NT2/D1 (cell line): ENCODE measurements at places on chromosomes 16 and 17.

DNA sequence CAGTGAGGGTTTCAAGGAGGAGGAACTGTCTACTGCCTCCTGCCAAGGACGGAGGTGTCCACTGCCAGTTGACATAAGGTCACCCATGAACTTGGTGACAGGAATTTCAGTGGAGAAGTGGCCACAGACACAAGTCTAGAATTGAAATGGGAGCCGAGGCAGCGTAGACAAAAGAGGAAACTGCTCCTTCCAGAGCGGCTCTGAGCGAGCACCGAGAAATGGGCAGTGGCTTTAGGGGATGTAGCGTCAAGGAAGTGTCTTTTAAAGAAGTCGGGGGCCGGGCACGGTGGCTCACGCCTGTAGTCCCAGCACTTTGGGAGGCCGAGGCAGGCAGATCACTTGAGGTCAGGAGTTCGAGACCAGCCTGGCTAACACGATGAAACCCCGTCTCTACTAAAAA, 3.1 kb upstream of the SERPINF1 start:
- DNase-seq, result no peak

DNA sequence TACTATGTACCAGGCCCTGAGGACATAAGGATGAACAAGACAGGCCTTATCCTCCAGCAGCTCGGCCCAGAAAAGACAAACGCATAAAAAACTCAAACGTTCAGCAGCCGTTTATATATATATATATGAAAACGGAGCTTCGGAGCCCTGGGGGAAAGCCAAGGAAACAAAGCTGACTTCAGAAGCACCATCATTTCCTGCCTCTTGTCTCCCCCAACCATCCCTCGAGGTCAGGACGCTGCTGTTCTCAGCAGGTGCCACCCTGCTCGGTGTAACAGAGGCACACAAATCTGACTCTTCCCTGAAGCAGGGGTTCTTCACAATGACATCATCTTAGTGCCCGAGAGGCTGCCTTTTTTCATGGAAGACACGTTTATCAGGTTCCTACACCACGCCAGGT, 146.9 kb downstream of the ZNF423 start:
- no peak for DNase-seq

- no peak for DNase-seq
Measured at GRCh38 chr16:11980136-11980844, 3.8 kb downstream of the SNX29 start.

GRCh38 chr17:31414550-31414918, 23.1 kb downstream of the RAB11FIP4 start:
- DNase-seq, result no peak

DNA sequence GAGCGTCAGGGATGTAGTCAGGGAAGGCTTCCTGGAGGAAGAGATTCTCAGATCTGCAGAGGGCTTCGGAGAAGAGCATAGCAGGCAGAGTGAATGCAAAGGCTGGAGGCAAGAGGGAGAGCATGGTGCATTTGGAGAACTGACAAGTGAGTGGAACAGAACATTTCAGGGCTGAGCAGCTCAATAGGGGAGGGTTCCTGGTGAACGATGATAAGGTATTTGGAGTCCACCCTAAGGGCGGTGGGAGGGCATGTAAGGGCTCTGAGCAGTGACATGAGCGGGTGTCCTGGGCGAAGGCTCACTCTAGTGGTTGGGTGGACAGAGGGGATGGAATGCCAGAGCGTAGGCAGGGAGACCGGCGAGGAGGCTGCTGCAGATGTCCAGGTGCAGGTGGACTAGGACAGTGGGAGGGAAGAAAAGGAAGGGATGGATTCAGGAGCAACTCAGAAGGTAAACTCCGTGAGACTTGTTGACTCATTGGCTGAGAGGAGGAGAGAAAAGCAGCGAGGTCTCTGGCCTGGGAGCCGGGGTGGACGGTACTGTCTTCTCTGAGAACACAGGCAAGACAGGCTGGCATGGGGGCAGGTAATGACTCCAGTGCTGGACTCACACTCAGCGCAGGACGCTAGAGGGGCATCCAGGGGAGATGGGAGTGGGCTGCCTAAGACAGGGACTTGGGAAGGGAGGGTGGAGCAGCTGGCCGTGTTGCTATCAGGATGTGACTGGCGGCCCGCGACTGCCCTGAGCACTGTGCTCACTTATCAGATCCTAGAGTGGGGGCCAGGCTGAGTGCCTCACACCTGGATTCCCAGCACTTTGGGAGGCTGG, 1.4 kb upstream of the PITPNA start:
- DNase-seq, result no peak

- DNase-seq, result no peak
Measured at GRCh38 chr17:10059684-10060211, 138.7 kb downstream of the GAS7 start.

DNA sequence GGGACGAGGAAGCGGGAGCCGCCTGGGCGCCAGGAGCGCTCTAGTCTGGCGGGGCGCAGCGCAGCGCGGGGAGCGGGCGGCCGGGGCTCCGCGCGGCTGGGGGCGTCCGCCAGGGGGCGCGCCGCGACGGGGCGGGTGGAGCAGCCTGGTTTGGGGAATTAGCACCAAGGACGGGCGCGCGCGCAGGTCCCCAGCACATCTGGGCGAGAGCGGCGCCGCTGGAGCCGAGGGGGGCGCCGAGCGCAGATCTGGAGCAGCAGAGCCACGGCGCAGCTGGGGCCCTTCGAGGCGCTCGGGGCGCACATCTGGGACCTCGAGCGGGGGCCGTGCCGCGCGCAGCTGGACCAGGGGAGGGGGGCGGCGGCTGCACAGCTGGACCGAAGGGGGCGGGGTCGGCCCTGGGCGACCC, at the start of gene NXPH3:
TSS of gene NXPH3 (plus strand) at position 193 of the 409 bp plus-strand sequence. CDS start 349 bp downstream, outside the sequence.
- DNase-seq, result peak; percentile 42

DNA sequence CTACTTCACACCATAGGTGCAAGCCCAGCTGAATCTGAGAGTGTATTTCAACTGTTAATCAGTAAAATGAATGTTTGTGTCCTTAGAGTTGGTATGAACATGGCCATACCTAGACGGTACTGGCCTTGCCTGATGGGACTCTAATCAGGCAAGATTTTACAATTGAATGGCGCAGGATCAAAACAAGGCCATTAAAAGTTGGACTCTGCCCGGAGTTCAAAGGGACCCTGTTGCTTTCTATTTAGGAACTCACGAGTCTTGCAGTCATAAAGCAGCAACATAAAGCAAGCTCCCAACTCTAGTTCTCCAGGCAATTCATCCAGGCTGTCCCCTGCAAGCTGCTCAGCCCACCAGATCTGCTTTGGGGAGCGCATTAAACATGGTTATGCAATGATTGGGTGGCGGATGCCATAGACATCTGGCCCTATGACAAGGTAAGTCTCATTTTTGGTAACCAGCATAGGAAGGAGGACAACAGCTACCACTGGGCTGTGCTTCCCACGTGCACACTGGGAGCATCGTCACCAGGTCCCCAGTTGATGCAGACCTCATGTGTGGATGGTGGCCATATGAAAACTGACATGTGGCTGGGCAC, 8.8 kb downstream of the TMEM186 start:
- no peak for DNase-seq

GRCh38 chr16:66262253-66263167, 104.0 kb upstream of the CDH5 start:
- DNase-seq, result no peak

DNA sequence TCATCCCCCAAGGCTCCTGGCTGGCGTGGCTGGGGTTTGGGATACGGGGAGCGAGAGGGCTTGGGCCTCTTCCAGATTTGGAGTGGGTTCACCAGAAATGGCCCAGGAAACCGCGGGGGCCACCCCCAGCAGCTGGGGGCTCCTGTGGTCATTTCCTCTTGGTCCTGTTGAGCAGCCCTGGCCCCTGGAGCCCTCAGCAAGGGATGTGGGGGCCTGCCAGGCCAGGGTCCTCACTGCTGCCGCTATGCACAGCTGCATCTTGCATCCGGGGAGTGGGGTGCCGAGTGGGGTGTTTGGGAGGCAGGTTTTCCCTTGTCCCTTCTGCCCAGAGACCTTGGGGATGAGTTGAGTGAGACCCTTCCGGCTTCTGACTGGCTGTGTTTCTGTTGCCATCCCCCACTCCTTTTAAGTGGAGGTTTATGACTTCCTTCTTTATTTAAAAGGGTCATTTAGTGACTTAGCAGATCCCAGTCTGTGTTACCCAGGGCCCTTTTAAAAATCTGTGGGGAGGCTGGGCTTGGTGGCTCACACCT, 319.8 kb downstream of the SEC14L1 start:
- no peak for DNase-seq

GRCh38 chr17:8976638-8977037, 11.1 kb upstream of the PIK3R5 start:
- no peak for DNase-seq

GRCh38 chr17:1557355-1558095, 5.1 kb downstream of the PITPNA start:
- DNase-seq, result no peak

DNA sequence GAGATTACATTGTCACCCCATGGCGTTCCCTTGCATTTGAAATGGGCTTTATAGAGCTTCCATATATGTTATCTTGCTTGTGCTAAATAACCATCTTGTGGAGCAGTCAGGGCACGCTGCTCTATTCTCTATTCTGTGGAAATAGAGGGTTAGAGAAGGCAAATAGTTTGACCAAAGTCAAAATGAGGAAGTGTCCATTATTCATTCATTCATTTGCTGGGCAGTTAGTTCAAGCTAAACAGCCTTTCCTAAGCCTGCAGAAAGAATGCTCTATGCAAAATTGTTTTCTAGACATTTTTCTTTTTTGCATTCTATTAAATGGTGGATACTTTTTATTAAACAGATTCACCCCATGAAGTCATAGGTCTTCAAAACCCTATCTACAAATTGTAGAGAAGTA, 67.8 kb upstream of the ELAC2 start:
- no peak for DNase-seq

GRCh38 chr16:4172070-4172469, 55.8 kb upstream of the ADCY9 start:
- no peak for DNase-seq

DNA sequence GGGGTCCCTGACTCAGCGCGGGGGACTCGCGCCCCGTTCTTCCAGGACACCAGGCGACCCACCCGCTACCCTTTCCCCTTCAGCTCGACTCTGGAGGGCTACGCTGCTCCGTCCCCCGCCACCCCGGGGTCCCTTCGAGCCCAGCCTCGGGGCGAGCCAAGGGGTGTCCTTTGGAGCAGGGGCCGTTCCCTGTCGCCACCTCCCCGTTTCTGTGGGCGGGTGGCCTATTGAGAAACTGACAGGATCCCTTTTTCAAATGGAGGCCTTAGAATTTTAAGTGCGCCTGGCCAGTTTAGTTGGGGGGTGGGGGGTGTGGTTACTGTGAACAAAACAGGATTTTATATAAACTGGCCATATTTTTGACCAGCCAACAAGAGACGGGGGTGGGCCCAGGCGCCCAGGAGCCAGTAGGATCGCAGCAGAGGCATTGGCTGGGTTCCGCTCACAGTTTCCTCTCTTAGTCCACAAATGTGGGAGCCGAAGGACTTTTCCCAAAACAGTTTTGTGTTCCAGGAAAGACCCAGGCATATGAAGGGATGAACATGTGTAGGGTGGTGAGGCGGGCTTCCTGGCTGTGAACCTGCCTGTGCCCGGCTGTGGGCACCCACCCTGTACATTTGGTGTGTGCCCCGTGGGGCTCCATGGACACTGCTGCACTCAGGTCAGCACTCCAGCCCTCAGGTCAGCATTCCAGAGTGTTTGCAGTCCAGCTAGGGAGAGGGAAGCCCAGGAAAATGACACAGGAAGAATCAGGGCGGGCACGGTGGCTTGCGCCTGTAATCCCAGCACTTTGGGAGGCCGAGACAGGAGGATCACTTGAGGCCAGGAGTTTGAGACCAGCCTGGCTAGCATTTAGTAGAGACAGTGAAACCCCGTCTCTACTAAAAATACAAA, 722 bp upstream of the TIMP2 start:
- DNase-seq, result no peak

GRCh38 chr17:2691069-2691871, 20.3 kb downstream of the CLUH start:
- no peak for DNase-seq

- DNase-seq, result no peak
Measured at GRCh38 chr17:5741810-5742209, 157.5 kb upstream of the NLRP1 start.

- no peak for DNase-seq
Measured at GRCh38 chr16:87361916-87362619, 21.5 kb downstream of the FBXO31 start.

DNA sequence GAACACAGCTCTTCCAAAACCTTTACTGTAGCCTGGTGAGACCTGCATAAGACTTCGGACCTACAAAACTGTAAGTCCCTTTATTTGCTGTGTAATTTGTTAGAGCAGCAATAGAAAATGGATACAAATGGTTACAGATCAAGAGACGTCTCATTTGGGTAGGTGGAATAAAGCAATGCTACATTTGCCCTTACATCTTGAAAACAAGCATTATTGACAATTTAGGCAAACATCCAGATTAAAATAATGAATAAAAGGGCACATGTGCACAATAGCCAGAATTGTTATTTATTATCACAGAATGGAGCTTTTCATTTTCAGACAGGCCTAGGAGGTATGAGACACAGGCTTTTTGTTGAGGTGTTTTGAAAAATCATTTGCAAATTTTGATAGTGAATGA, 222.2 kb upstream of the CPHXL start:
- no peak for DNase-seq

DNA sequence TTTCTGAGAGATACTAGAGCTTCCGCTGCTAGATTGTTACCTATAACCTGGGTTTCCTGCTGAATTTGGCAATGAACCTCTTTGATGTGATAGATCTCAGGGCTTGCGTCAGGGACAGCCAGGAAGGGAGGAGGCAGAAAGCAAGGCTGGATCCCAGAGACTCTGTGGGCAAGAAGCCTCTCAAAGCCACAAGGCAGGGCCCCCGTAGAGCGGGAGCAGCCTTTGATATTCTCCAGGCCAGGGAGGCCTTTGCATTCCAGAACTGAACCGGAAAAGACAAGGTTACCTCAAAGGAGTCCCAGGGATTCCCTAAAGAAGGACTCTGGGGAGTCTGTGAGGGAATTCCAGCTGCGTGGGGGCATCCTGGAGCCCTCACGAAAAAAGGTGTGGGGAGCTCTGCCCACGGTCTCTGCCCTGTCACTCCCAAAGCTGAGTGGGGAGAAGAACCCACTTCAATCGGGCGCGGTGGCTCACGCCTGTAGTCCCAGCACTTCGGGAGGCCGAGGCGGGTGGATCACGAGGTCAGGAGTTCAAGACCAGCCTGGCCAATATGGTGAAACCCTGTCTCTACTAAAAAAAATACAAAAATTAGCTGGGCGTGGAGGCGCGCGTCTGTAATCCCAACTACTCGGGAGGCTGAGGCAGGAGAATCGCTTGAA, 14.3 kb upstream of the SCIMP start:
- DNase-seq, result peak; percentile 15

DNA sequence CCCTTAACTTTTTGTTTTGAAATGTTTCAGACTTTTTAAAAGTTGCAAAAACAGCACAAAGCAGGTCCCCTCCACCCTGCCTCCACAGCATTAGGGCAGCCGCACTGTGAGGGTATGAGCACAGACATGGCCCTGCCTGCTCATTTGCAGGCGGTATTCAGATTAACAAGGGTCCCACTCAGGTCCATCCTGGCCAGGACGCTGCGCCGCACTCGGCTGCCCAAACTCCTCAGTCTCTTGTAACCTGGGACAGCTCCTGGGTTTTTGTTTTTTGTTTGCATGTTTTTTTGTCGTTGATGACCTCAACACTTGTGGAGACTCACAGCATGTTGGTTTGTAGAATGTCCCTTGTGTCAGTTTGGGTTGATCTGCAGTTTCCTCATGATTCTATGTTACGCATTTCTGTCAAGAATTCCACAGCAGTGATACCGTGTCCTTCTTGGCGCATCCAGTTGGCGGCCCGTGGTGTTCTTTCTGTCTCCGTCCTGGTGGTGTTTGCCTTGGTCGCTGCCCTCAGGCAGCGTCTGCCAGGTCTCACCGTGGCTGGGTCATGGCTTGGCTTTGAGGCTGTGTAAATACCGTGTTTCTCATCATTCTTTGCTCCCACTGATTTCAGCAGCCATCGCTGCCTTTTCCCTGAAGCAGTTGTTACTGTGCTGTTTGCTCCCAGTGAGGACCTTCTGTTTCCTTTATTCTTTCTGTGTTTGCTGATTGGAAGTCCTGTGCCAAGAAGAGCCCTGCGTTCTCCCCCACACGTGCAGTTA, 18.5 kb downstream of the CRAMP1 start:
- DNase-seq, result no peak
